ENCODE measurements at places on chromosomes 3 and 15.

GRCh38 chr3:182989566-182989965, 9.2 kb upstream of the DCUN1D1 start:
- peak; percentile 36 for DNase-seq

GRCh38 chr15:66927201-66928077, 138.0 kb upstream of the SMAD3 start:
- DNase-seq = peak; percentile 49

DNA sequence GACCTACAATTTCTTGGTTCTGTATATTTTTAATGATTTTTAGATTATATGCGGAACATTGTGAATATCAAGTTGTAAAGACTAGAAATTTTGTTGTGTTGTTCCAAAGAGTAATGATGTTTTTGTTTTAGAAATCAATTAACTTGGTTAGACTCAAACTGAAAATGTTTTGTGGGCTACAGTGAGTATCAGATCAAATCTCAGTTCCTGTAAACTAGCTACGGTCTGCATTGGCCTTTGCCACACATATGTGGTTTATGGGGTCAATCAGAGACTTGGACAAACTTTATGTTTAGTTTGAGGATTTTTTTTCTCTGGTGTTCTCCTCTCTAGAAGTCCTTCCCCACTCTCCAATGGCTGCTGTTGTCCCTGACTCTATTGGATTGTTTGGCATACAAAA, 308.0 kb upstream of the THRB start:
- DNase-seq = no peak

GRCh38 chr3:183699238-183699947, 1.8 kb downstream of the YEATS2 start:
- DNase-seq = peak; percentile 58

DNA sequence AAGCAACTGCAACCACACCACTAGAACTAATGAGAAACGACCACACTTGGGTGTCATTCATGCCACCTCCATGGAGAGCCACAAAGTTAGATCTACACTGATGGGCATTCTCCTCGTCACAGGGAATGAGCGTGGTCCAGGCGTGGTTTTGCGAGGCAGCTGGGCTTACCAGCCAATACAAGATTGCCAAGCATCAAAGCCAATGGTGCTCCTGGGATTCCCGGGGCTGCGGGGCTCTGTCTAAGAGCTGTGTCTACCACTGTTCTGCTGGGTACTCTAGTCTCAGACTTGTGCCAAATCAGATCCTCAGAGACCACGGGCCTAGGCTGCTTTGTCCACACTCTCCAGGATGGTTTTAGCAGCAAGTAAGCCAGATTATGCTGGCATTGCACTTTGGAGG, 43.8 kb downstream of the RAB6B start:
- DNase-seq = no peak

Measured in endodermal cell (in vitro differentiated cells).